ENCODE measurements at places on chromosomes 12 and 14.

- no peak for DNase-seq
These were observed 122.0 kb downstream of the KCNC2 start for GRCh38 chr12:75087654-75088053.

DNA sequence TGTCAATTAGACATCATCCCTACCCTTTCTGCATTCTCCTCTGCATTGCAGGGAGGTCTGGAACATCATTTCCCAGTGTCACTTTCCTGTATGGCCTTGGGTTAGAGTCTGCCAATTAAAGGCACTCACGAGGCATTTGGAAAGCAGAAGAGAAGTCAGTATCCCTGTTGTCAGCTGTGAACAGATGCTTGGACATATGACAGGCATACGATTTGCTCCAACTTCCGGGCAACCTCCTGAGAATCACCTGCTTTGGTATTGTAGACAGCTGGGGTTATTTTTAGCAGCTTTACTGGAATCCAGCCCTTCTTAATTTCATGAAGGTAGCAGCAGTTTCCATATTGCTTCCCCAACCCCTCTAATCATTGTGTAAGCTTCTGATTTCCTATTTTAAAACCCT lies 88.7 kb upstream of the DHRS4 start:
- no peak for DNase-seq

GRCh38 chr12:16619537-16619936 lies 13.6 kb upstream of the LMO3 start:
- no peak for DNase-seq

GRCh38 chr14:20302042-20302755 lies 3.6 kb downstream of the TTC5 start:
- peak; percentile 12 for DNase-seq

DNA sequence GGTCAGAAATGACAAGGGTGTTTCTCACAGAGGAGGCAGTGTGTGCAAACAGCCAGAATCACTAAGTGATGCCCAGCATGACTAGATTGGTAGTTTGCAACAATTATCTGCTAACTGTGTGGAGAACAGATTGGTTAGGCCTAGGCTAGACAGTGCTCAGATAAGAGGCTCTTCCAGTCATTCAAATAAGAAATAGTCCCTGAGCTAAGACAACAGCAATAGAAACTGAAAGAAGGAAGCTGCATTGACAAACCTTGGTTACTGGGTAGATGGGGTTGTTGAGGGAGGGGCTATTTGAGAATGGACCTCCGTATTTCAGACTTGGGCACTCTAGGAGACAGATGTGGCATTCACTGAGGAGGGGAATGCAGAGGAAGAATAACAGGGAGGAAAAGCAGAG lies 255.0 kb upstream of the NPAS3 start:
- no peak for DNase-seq

DNA sequence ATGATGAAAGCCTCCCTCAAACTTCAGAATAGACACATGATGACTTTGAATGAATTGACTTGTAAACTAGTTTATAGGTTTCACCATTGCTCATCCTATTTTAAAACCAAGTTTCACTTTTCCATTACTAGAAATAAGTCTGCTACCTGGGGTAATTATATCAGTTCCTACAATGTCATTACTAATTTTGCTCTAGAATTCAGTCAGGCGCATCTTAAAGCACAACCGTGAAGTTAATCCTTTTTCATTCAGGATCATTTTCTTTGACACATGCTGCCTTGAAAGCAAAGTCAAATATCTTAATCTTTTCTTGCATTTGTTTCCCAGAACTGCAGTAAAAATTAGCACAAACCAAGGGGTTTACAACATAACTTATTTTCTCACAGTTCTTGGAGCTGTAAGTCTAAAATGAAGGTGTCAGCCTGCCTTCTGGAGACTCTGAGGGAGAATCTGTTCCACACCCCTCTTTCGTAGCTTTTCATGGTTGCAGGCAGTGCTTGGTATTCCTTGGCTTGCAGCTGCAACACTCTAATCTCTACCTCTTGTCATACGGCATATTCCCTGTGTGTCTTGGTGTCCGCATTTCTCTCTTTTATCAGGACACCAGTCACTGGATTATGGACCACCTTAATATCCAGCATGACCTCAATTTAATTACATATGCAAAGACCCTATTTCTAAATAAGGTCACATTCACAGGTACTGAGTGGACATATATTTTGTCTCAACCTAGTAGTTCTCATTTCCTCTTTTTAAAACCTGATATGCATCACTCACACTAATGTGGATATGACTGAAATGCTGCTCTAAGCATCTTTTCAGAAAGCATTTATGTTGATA lies 114.3 kb upstream of the PDZRN4 start:
- DNase-seq = no peak

- no peak for DNase-seq
These were observed 275.9 kb downstream of the TMEM132C start for GRCh38 chr12:128542844-128543243.

- no peak for DNase-seq
These were observed 41.6 kb downstream of the LRRC74A start for GRCh38 chr14:76867516-76868453.

- DNase-seq = no peak
These were observed 67.5 kb downstream of the NCOR2 start for GRCh38 chr12:124499898-124500244.

DNA sequence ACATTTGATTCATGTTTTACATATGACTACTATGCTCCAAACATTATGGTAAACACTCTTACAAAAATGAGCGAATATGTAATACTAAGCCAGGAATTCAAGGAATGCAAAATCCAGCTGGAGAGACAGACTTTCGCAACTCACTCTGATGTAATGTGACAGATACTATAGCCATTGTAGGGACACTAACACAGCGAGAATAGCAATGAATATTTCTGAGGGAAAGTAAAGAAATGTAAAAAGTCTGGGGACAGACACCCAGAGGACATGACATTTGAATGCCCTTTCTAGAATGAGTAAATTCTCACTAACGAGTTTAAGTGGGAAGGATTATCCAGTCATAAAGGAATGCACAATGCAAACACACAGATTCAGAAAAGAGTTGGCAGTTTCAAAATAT lies 121.9 kb downstream of the PIK3C2G start:
- DNase-seq = peak; percentile 74

DNA sequence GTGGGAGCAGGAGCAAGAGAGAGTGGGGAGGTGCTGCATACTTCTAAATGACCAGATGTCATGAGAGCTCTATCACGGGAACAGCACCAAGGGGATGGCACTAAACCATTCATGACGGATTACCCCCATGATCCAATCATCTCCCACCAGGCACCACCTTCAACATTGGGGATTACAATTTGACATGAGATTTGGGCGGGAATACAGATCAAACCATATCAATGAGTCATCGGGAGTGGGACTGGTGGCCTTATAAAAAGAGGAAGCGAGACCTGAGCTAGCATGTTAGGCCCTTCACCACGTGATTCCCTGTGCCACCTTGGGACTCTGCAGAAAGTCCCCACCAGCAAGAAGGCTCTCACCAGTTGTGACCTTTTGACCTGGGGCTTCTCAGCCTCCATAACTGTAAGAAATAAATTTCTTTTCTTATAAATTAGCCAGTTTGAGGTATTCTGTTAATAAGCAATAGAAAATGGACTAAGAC lies 28.7 kb downstream of the COX8C start:
- DNase-seq = no peak

DNA sequence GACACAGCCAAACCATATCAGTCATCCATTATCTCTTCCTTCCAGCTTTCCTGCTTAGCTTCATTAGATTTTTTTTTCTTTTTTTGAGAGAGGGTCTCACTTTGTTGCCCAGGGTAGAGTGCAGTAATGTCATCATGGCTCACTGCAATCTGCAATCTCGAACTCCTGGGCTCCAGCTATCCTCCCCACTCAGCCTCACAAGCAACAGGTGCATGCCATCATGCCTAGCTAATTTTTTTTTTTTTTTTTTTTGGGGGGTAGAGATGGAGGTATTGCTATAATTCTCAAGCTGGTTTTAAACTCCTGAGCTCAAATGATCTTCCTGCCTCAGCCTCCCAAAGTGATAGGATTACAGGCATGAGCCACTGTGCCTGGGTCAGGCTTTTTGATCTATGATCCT lies 38.3 kb upstream of the PPM1A start:
- DNase-seq = no peak

GRCh38 chr12:43293396-43293795 lies 258.6 kb downstream of the ADAMTS20 start:
- no peak for DNase-seq

DNA sequence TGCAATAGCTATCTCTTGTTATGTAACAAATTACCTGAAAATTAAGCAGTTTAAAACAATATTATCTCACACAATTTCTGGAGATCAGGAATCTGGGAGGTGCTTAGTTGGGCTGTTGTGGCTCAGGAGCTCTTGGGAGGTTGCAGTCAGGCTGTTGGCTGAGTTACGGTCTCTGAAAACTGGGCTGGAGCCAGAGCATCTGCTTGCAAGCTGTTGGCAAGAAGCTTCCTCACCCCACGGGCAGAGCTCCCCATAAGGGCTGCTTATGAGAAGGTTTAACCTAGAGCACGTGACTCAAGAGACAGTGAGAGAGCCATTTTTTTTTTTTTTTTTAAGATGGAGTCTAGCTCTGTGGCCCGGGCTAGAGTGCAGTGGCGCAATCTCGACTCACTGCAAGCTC lies 346.8 kb downstream of the ATP23 start:
- no peak for DNase-seq

GRCh38 chr12:75583355-75583754 lies 71.9 kb upstream of the KRR1 start:
- no peak for DNase-seq

DNA sequence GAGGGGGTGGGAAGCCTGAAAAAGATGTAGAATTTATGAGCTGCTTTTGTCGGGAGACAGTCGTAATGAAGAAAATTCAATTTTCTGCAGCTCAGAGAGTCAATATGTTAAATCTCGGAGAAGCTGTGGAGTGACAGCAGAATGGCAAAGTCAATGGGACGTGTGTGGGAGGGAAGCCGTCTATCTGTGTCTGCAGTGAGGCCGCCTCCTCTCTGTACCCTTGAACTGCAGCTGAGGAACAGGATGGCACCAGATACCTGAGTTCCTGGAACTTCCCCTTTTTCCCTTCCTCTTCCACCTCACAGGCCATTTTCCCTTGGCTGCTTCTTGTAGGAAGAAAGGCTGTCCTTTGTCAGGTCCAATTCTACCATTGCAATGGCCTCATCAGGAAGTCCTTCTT lies 9.3 kb upstream of the CALCOCO1 start:
- no peak for DNase-seq

GRCh38 chr12:63021116-63021515 lies 86.2 kb upstream of the PPM1H start:
- DNase-seq = no peak

DNA sequence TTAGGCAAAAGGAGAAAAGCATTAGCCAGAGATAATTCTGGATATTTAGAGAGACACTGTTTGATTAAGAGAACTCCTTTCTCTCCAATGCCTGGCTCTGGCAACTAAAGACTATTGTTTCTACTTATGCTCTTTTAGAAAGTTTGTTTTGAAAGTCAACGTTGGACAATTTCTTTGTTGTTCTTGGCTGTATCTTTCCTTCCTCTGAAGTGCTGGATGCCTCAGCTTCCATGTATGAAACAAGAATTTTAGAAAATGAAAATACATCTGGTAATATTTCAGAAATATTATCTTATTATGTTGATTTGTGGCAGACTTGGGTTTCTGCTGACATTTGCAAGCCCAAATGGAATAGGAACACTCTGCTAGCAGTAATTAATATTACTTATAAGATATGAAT lies 382.6 kb downstream of the SNAPC1 start:
- no peak for DNase-seq

- no peak for DNase-seq
These were observed 390.7 kb downstream of the SYT1 start for GRCh38 chr12:79255288-79255687.

GRCh38 chr12:52980650-52981423 lies 25.4 kb upstream of the EIF4B start:
- DNase-seq = peak; percentile 95

DNA sequence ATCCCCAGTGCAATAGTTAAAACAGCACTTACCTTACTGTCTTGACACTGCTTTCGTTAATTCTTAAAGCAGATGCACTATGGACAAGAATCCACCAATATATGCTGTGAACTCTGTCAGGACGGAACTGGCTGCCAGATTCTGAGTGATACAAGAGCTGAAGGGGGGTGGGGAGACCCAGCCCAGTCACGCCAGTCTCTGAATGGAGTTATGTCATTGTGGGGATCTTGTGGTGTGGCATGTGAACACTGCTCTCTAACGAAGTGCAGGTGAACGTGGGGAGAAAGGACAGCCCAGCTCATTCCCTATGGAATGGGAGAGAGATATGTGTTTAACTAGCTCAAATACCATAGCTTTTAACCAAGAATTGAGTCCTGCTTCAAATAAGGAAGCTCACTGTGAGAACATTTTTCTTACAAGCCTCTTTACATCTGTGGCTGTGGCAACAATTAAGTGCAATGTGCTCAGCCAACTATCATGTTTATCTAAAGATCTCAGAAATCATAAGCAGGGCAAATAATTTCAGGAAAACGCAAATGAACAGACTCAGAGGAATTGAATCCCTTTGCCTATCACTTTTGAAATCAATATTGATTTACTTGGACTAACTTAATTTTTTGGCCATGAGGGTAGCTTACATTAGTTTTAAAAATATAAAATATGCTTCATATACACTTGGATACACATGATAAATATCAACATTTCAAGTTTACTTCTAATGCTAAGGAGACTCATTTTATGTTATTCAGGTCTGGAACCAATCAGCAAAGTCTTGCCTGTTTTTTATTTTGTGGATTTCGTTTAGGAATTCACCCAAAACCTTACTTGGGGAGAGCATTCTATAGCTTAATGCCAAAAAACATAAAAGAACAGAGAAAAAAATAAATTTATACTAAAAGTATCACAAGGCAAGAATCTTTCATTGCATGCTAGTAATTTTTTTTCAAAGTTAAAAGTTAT lies at the start of gene LUM:
TSS of gene LUM (minus strand) at position 129 of the 960 bp plus-strand sequence. CDS start 2,515 bp downstream, outside the sequence.
- no peak for DNase-seq

GRCh38 chr12:1435456-1435855 lies 158.9 kb downstream of the FBXL14 start:
- no peak for DNase-seq

- no peak for DNase-seq
These were observed 210.8 kb downstream of the ACSS3 start for GRCh38 chr12:81288651-81289050.

- DNase-seq = no peak
These were observed 193.3 kb downstream of the TMEM117 start for GRCh38 chr12:44029194-44029593.

- no peak for DNase-seq
These were observed 32.5 kb downstream of the PSMC1 start for GRCh38 chr14:90288651-90289355.

- DNase-seq = no peak
These were observed 1.2 kb upstream of the LAG3 start for GRCh38 chr12:6771091-6771495.

- no peak for DNase-seq
These were observed 87.8 kb downstream of the KNTC1 start for GRCh38 chr12:122614839-122615238.

DNA sequence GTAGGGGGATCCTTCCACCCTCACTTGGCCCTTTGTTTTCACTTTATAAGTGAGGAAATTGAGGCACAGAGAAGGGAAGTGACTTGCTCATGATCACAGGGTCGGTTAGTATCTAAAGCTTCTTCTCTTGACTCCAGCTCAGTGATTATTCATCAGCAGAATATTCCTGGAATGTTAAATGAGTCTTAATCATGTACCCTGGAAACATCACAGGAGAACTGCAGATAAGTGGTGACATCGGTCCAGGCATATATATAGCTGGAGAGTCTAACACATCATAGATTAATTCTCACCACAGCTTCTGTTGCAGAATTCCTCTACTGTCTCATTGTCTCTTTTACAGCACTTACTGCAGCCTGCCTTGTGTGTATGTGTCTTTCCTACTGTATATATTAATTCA lies 69.9 kb downstream of the PAH start:
- DNase-seq = peak; percentile 50

Measured in A172 (cell line).